ENCODE measurements at places on chromosomes 6 and 20.

- no peak for DNase-seq
Measured at GRCh38 chr6:89956182-89956581, 61.9 kb downstream of the GJA10 start.

DNA sequence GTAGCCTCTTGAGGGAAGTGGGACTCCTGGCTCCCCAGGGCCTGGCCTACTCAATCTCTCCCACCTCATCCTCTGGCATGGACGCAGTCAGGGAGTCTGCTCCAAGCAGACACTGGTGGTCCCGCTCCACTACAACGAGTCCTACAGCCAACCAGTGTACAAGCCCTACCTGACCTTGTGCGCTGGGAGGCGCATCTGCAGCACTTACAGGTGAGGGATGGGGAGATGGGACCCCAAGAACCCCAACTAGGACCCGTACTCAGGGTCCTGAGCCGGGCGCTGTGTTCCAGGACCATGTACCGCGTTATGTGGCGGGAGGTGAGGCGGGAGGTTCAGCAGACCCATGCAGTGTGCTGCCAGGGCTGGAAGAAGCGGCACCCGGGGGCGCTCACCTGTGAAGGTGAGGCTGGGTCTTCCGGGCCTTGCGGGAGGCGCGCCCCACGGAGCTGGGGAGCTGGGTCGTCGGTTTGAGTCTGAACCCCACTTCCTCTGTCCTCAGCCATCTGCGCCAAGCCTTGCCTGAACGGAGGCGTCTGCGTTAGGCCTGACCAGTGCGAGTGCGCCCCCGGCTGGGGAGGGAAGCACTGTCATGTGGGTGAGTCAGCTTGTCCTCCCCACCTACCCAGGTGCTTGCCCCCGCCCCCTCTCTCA lies 2.1 kb downstream of the EGFL8 start:
- no peak for DNase-seq

DNA sequence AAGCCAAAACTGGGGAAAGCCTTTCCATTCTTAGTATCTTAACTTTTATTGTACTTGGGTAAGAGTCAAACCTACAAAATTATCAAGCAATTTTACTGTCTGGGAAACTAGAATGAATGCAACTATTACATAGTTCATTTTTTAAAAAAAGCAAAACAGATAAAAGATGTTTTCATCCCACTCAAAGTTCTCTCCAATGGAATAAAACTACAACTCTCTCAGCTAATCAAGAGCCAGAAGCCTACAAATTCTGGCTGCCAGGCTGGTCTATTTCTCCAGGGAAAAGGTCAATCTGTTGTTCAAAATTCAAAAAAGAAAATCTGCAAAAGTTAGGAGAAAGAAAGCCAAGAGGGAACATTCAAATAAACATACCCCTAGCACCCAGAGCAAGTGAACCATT lies 56.2 kb downstream of the COL12A1 start:
- no peak for DNase-seq

GRCh38 chr6:146359131-146359530 lies 184.5 kb upstream of the RAB32 start:
- DNase-seq, result no peak

GRCh38 chr6:35583893-35584688 lies 71.4 kb upstream of the TULP1 start:
- DNase-seq, result peak; percentile 79

GRCh38 chr6:36065916-36066315 lies 38.3 kb downstream of the MAPK14 start:
- DNase-seq, result no peak

- DNase-seq, result no peak
Measured at GRCh38 chr6:135884136-135884535, 32.6 kb downstream of the PDE7B start.

- DNase-seq, result no peak
Measured at GRCh38 chr6:135449246-135449645, 48.3 kb downstream of the AHI1 start.

- DNase-seq, result no peak
Measured at GRCh38 chr6:91852252-91852651, 1265.4 kb upstream of the MAP3K7 start.

DNA sequence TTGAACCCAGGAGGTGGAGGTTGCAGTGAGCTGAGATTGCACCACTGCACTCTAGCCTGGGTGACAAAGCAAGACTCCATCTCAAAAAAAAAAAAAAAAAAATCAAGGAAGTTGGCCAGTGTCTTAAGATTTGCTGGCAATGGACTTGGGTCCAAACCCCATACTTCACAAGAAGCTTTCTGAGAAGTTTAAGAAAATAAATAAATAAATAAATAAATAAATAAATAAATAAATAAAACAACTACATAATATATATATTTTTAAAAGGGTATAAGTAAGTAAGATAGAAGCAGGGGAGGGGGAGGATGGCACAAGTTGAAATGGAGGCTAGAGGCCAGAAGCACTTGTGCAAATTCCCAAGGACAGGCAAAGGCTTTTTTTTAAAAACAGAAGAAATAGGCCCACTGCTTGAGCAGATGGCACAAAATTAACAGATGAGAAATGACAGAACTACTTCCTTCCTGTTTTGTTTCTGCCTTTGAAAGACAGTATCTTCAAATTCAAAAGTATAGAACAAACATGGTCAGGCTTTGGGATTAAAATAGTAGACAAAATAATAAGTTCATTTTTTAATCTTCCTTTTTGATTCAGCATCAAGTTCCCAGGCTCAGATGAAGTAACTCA lies 287.7 kb downstream of the ALDH8A1 start:
- no peak for DNase-seq

GRCh38 chr6:18498408-18498807 lies 111.3 kb downstream of the RNF144B start:
- no peak for DNase-seq

- DNase-seq, result no peak
Measured at GRCh38 chr6:113907102-113907815, 50.1 kb downstream of the MARCKS start.

- DNase-seq, result no peak
Measured at GRCh38 chr6:163164175-163164900, 250.2 kb upstream of the QKI start.

GRCh38 chr6:2838251-2838650 lies 3.4 kb downstream of the SERPINB1 start:
- DNase-seq, result no peak

- no peak for DNase-seq
Measured at GRCh38 chr6:22043284-22043962, 253.4 kb downstream of the PRL start.

DNA sequence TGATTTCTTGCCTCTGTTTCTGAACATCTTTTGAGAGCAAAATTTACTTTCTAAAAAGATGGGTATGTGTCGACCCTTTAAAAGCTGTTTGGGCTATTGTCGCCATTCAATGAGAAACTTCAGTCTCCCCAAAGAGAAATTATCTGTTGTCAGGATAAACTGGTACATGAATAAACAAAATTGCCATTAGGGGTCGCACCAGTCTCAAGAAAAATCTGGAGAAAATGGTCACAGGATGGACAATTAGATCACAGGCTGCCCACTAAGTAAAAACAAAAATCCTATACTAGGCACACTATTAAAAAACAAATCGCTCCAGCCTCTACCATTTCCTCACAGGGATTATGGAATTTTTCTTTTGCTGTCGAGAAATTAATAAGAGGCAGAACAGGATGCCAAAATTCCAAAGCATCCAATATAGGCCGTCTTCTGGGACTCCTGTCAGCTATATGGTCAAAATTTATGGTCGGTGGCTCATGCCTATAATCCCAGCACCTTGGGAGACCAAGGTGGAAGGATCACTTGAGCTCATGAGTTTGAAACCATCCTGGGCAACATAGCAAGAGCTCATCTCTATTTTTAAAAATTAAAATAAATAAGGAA lies 5.5 kb upstream of the HLA-E start:
- DNase-seq, result peak; percentile 66

DNA sequence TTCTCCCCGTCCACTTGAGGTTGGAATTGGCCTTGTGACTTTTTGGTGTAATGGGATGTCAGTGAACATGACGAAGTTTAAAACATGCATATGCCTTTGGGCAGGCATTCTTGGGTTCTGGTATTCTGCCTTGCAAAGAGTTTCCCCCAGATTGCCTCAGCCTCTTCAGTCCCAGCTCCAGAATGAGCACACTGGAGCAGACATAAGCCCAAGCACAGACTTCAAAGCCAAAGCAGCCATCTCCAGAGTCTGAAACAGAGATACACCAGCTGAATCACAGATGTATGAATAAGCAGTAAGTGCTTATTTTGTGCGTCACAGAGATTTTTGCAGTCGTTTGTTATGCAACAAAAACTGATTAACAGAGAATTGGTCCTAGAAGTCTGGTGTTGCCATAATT lies 546.0 kb downstream of the FRK start:
- peak; percentile 2 for DNase-seq

GRCh38 chr6:143003676-143004075 lies 57.0 kb upstream of the AIG1 start:
- DNase-seq, result no peak

DNA sequence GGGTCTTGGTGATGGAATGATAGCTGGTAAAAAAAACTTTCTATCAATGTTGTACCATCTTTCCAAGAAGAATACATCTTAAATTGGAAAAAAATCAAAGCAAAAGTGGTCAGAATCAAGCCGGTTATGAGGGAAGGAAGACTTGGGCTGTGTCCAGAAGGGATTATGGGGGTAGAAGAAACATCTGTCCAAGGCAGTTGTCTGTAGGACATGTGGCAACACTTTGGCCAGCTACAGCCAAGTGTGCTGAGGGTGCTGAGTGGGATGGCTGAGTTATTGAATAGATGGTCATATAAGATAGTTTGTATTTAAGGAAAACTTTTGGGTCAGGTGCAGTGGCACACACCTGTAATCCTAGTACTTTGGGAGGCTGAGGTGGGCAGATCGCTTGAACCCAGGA lies 38.4 kb downstream of the INSM1 start:
- DNase-seq, result no peak

- peak; percentile 46 for DNase-seq
Measured at GRCh38 chr6:125511809-125512396, 210.1 kb upstream of the HDDC2 start.

- DNase-seq, result no peak
Measured at GRCh38 chr6:107636486-107636885, 146.6 kb downstream of the SOBP start.

Measured in astrocyte of the spinal cord (primary cell).